ENCODE measurements at places on chromosomes 3 and 15.
A peak's percentile ranks its signal among the peaks of the same experiment; 100 is the strongest.

- no peak for DNase-seq
These were observed 15.6 kb downstream of the EEFSEC start for GRCh38 chr3:128168836-128169235.

- no peak for DNase-seq
These were observed 41.5 kb downstream of the PXYLP1 start for GRCh38 chr3:141272906-141273662.

GRCh38 chr15:91737151-91737818 is 116.2 kb upstream of the SLCO3A1 start:
- no peak for DNase-seq

- DNase-seq: no peak
These were observed 21.2 kb downstream of the TFG start for GRCh38 chr3:100730524-100730923.

DNA sequence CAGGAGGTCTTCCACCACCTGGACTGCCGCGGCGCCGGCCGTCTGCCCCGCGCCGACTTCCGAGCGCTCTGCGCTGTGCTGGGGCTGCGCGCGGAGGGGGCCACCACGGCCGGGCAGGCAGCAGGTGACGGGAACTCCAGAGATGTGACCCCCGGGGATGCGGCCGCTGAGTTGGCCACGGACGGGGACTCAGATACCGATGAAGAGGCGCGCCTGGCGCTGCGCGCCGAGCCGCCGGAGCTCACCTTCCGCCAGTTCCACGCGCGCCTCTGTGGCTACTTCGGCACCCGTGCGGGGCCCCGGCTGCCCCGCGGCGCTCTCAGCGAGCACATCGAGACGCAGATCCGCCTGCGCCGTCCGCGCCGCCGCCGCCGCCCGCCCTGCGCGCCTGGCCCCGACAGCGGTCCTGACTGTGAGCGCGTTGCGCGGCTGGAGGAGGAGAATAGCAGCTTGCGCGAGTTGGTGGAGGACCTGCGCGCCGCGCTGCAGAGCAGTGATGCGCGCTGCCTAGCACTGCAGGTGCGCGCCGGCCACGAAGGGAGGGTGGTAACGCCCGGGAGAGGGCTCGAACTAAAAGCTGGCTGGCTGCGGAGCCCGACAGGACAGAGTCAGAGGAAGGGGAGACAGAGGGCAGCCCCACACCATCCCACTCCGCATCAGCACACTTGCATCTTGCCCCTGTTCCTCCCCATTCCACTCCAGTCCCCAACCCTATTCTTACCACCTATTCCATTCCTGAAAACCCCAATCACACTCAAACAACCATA is 885 bp downstream of the EFCC1 start:
- no peak for DNase-seq

GRCh38 chr15:59396679-59397078 is 24.0 kb upstream of the MYO1E start:
- no peak for DNase-seq

GRCh38 chr15:90049666-90050604 is 48.8 kb downstream of the ZNF710 start:
- no peak for DNase-seq

GRCh38 chr3:139774560-139775302 is 97.0 kb upstream of the NMNAT3 start:
- DNase-seq: peak; percentile 28

- no peak for DNase-seq
These were observed 1.3 kb downstream of the CAV3 start for GRCh38 chr3:8734908-8735307.

- DNase-seq: no peak
These were observed 64.6 kb upstream of the ARNT2 start for GRCh38 chr15:80339601-80340000.

- DNase-seq: no peak
These were observed 27.1 kb upstream of the PIK3CB start for GRCh38 chr3:138861798-138862197.

DNA sequence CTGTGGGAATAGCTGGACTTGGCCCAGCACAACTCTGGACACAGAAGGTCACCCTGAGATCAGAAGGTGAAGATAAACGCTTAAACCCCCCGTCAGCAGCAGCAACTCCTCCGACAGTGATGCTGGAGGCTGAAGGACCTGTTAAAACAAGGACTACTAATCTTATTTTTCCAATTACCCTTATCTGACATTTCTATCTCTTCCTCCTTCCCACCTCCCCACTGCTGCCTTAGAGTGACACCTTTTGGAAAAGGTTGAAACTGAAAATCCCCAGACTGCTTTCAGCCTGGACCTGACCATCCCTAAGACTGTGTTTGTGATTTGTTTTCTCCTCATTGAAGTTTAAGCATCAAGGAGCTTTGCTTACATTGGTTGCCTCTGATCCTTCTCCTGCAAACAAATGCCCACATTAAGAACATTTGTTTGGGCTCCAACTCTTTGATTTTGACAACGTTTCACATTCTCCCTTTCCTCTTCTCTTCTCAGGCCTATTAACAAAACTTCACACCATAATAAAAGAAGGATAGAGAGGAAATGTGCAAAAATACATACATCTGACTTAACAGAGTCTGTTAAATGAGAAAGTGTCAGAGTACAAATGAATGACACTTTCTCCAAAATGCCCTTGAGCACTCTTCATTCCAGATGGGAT is 410.6 kb upstream of the WNT5A start:
- peak; percentile 45 for DNase-seq

- no peak for DNase-seq
These were observed 1.4 kb downstream of the EPHB1 start for GRCh38 chr3:134796281-134797056.
